ENCODE measurements at places on chromosomes 4 and X. TPM values are rescaled to one million over a fixed set of nuclear protein-coding genes. Genes with fewer than 3 reads are reported as not detected.

DNA sequence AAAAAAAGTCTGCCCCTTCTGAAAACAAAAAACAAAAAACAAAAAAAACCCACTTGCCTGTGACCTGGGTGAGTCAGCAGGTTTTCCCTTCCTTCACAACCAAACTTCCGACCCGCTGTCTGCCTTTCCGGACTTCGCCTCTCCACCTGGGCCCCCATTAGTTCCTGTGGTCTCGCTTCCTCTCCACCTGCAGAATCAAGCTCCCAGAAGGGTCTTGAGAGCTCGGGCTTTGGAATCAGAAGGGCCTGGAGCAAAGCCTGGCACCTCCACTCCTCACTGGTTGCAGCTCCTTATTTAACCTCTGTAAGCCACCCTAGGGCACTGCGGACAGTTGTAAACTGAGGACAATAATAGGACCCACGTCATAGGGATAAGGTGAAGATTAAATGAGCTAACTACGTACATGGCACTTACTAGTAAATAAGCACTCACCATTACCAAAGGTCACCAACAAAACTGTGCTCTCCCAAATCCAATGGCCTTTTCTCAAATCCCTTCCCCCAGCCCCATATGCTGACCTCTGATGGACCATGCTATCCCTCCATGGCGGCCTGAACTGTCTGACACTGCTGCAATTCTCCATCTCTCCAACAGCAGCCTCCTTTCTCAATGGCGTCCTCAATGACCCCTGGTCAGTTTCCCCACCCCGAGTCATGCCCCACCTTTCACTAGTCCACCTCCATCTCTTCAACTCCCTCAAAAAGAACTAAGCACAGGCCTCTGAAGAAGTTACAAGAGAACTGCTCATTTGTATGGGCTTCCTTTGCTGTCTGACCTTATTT, 64.2 kb downstream of the IRF2 start:
- peaks cover 45% of the 10 kb centered on the region for H3K4me1 ChIP-seq
- H3K4me3 ChIP-seq, result peak overlapping the region; percentile 72
- H3K27me3 ChIP-seq, result no peaks in the 10 kb centered on the region
- peaks cover 58% of the 10 kb centered on the region for H3K36me3 ChIP-seq
- H3K27ac ChIP-seq, result peak overlapping the region; percentile 81

- H3K36me3 ChIP-seq, result peaks cover 15% of the 10 kb centered on the region
- H3K27me3 ChIP-seq, result no peaks in the 10 kb centered on the region
- H3K27ac ChIP-seq, result no peak overlapping the region
- H3K4me1 ChIP-seq, result peaks cover 2% of the 10 kb centered on the region
- no peak overlapping the region for H3K4me3 ChIP-seq
Observed at GRCh38 chr4:112340023-112340422, 42.9 kb downstream of the ALPK1 start.

DNA sequence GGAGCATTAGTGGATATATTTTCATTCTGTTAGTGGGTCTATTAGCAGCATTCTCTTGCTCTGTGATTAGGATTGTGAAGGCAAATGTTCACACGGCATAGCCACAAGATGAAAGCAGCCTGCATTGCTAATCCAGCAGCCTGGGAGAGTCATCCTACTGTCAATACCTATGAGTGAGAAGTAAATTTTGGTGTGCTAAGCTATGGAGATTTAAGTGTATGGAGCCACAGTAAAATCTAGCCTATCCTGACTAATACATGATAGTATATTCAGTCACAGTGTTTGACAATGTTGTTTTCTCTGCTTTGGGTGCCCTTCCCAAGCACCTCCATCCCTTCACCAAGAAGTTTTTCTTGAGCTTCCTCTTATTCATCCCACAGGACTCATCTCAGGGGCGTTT, 47.2 kb upstream of the TMPRSS11F start:
- H3K27ac ChIP-seq, result no peak overlapping the region
- no peaks in the 10 kb centered on the region for H3K4me1 ChIP-seq
- no peaks in the 10 kb centered on the region for H3K36me3 ChIP-seq
- DNase-seq, result no peak
- no peak overlapping the region for H3K4me3 ChIP-seq
- H3K27me3 ChIP-seq, result peaks cover 5% of the 10 kb centered on the region

- no peaks in the 10 kb centered on the region for H3K4me1 ChIP-seq
- H3K27ac ChIP-seq, result no peak overlapping the region
- H3K36me3 ChIP-seq, result no peaks in the 10 kb centered on the region
- no peaks in the 10 kb centered on the region for H3K27me3 ChIP-seq
- no peak overlapping the region for H3K4me3 ChIP-seq
- DNase-seq, result peak; percentile 10
Observed at GRCh38 chrX:138128027-138128671, 562.2 kb downstream of the ZIC3 start.

DNA sequence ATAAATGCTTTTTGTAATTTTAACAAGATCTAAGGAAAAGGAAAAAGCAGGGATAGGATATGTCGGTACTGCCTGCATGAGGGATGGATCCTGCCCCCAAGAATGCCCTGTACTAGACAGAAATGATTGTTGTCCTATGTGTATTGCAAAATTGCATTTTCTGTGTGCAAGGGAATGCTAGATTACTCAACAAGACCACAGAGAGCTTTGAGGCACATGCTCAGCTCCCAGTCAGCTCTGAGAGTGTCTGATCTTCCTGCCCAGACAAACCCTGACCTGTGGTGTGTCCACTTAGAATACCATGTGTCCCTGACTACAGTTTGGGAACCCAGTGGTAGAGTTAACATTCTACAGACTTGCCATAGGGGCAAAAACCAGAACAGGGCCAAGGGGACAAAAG, 129.2 kb upstream of the PAK3 start:
- H3K36me3 ChIP-seq, result no peaks in the 10 kb centered on the region
- no peak for DNase-seq
- H3K27ac ChIP-seq, result no peak overlapping the region
- H3K4me3 ChIP-seq, result no peak overlapping the region
- H3K4me1 ChIP-seq, result no peaks in the 10 kb centered on the region

DNA sequence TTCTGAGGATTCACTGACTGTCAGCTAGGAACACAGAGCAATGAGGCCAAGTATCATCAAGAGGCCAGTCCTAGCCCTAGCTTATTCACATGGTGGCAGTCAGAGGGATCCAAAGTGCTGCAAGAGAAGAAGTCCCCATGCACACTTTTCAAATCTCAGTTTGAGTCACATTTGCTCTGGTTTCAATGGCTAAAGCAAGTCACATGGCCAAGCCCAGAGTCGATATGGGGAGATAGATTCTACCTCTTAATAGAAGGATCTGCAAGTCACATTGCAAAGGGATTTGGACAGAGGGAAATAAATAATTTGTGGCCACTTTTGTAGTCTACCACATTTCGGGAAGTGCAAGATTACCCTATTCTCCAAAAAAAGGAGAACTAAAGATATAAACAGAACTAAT, 3.7 kb upstream of the LCORL start:
- H3K4me3 ChIP-seq, result no peak overlapping the region
- no peaks in the 10 kb centered on the region for H3K36me3 ChIP-seq
- H3K4me1 ChIP-seq, result peaks cover 8% of the 10 kb centered on the region

GRCh38 chr4:24742335-24742734, 53.0 kb upstream of the SOD3 start:
- no peak for DNase-seq
- H3K36me3 ChIP-seq, result no peaks in the 10 kb centered on the region
- H3K4me3 ChIP-seq, result no peak overlapping the region
- H3K4me1 ChIP-seq, result no peaks in the 10 kb centered on the region
- no peak overlapping the region for H3K27ac ChIP-seq

Gene ASB9
- total RNA-seq, result 0.71 TPM

- H3K27ac ChIP-seq, result peak overlapping the region; percentile 85
- H3K4me3 ChIP-seq, result peak overlapping the region; percentile 97
- H3K36me3 ChIP-seq, result peaks cover 22% of the 10 kb centered on the region
Observed at GRCh38 chr4:88592600-88593448, 544 bp downstream of the HERC3 start.

Gene NUDT10
- 1.4 TPM for total RNA-seq

Gene PFKFB1
- 0.65 TPM for total RNA-seq

Gene MAGEA4
- total RNA-seq, result not detected

GRCh38 chr4:183342541-183343533, 20.6 kb upstream of the CLDN24 start:
- H3K27me3 ChIP-seq, result peaks cover 36% of the 10 kb centered on the region
- H3K27ac ChIP-seq, result no peak overlapping the region
- DNase-seq, result no peak
- H3K36me3 ChIP-seq, result no peaks in the 10 kb centered on the region
- H3K4me1 ChIP-seq, result peaks cover 2% of the 10 kb centered on the region
- H3K4me3 ChIP-seq, result peak overlapping the region; percentile 30

DNA sequence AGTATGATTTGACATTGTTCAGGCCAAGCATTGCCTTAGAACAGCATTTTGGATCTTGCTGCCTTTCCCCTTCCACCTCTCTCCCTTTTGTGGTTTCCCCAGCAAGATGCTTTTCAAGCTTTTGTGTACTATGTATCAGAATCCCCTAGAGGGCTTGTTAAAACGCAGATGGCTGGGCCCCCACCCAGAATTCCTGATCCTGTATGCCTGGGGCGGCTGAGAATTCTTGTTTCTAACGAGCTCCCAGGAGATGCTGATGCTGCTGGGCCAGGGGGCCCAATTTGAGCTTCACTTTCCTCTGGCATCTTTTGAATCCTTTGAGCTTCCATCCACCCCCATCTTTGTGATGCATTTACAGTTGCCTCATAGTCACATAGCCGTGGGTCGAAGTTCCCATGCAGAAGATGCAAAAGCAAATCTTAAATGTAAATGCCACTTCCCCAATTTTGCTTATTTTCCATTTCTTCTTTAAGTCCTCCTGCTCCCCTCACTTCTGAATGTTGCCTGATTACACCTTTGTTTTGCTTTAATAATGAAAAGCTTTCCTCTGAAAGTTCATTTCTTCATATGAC, 18.5 kb downstream of the HCCS start:
- DNase-seq, result no peak
- H3K36me3 ChIP-seq, result no peaks in the 10 kb centered on the region
- H3K4me1 ChIP-seq, result no peaks in the 10 kb centered on the region
- no peak overlapping the region for H3K4me3 ChIP-seq
- H3K27me3 ChIP-seq, result no peaks in the 10 kb centered on the region

DNA sequence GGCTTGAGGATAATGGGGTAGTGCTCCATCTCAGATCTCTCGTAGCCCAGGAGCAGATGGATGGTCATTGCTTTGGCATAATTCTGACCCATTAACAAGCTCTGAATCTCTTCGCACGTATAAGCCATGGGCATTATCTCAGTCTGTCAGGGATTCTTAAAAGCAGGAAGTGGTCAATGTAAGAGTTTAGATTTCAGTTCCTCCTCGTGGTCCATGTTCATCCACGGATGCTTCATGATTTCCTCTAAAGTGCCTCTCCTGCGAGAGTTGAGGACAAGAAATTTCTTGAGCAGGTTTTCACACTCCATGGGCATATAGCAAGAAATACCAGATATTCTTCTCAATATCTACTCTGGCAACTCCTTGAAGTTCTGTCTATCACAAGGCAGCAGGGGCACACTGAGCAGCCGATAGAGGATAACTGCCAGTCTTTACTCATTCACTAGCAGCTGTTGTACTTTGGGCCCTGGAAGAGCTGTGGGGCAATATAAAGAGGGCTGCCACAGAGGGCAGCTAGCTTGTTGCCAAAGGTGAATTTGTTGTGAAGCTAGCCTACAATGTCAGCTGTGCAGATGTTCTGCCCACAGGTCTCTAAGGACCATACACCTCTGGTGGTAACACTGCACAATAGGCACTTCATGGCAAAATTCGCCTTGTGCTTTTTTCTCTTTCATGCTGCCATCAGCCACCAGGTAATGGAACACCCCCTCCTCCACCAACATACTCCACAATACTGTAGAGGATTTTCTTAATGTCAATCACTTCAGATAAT, 52.0 kb upstream of the WDR17 start:
- no peaks in the 10 kb centered on the region for H3K4me1 ChIP-seq
- no peak for DNase-seq
- no peak overlapping the region for H3K4me3 ChIP-seq

Gene GC
- total RNA-seq, result not detected

- H3K4me1 ChIP-seq, result peaks cover 2% of the 10 kb centered on the region
- no peak overlapping the region for H3K27ac ChIP-seq
- H3K36me3 ChIP-seq, result peaks cover 2% of the 10 kb centered on the region
Observed at GRCh38 chrX:148389629-148390028, 110.8 kb upstream of the AFF2 start.

DNA sequence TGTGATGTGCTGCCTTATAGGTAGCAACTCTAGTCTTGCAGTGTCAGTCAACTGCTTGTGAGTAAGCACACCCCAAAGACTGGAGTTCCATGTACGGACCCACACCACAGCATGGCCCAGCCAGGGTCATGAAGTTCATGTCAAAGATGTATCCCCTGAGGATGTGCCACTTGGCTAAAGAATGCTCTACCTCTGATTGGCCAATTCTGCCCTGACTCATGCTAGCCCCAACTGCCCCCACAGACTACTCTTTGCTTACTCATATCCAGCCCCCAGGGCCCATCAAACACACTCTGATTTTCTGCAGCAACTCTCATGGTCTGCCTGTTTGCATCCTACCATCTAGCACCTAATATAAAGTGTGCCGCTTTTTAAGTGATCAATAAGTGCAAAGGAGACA, 62.5 kb downstream of the CHRDL1 start:
- H3K4me3 ChIP-seq, result no peak overlapping the region
- no peak overlapping the region for H3K27ac ChIP-seq
- peaks cover 2% of the 10 kb centered on the region for H3K27me3 ChIP-seq
- DNase-seq, result no peak
- H3K4me1 ChIP-seq, result no peaks in the 10 kb centered on the region

- H3K4me1 ChIP-seq, result no peaks in the 10 kb centered on the region
- H3K27me3 ChIP-seq, result no peaks in the 10 kb centered on the region
- no peak overlapping the region for H3K4me3 ChIP-seq
- no peak for DNase-seq
- no peak overlapping the region for H3K27ac ChIP-seq
- H3K36me3 ChIP-seq, result no peaks in the 10 kb centered on the region
Observed at GRCh38 chrX:80511969-80512760, 91.9 kb downstream of the TENT5D start.

DNA sequence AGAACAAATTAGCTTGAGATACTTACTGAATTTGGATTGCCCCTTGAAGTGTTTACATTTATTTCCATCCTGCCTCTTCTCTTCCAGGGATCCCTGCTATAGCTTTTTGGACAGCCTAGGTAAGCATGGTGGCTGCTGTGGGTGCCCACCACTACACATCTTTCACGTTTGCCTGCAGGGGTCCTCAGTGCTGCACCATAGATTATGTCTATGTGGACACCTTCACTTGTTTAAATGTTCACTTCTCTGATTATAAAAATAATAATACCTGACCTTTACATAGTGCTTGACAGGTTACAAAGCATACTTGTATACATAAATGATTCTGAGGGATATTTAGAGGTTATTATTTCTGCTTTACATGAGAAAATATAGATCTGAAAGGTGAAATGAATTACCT, 67.9 kb upstream of the SLC4A4 start:
- DNase-seq, result peak; percentile 29
- H3K4me1 ChIP-seq, result peaks cover 12% of the 10 kb centered on the region
- no peak overlapping the region for H3K4me3 ChIP-seq

Gene MAML3
- total RNA-seq, result 4.7 TPM

DNA sequence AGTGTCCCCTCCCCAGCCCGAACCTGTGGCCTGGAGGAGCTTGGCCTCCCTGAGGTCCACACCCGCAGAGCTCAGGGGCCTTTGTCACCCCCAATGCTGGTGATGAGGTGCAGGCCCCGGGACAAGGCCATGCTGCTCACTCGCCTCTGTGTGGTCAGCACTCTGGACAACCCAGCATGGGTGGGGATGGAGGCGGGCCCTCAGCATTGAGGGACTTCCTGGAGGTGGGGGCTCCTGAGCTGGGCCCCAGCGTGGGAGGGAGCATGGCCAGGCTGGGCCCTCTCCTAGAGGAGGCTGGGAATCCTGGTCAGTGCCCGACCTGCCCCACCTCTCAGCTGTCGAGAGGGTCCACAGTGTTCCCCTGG, 30.6 kb downstream of the TACC3 start:
- H3K4me3 ChIP-seq, result no peak overlapping the region
- no peak for DNase-seq
- H3K36me3 ChIP-seq, result no peaks in the 10 kb centered on the region

Gene TLR3
- total RNA-seq, result 1.8 TPM
